Bronchial smooth muscle cell (primary cell): ENCODE measurements at places on chromosomes 1 and 21. TPM values are rescaled to one million over a fixed set of nuclear protein-coding genes. Genes with fewer than 3 reads are reported as not detected.

The TMEM52 gene
- total RNA-seq, result 0.32 TPM in 1 of 2 replicates, not detected in the other

The TMPRSS3 gene
- total RNA-seq, result not detected in 2 replicates

The DISP1 gene
- 4.7 and 6.2 TPM in 2 replicates for total RNA-seq

The KCNJ6 gene
- total RNA-seq, result under 0.01 TPM in 1 of 2 replicates, not detected in the other

The MYOC gene
- 0.52 and 1.3 TPM in 2 replicates for total RNA-seq

The TMEM51 gene
- total RNA-seq, result 2.8 and 4.1 TPM in 2 replicates

The REN gene
- total RNA-seq, result not detected in 2 replicates

The MMEL1 gene
- total RNA-seq, result 0.16 and 0.26 TPM in 2 replicates

The BRDT gene
- total RNA-seq, result not detected in 2 replicates

The DCST2 gene
- total RNA-seq, result 0.09 TPM in 1 of 2 replicates, not detected in the other

The CENPL gene
- 3.9 and 8.4 TPM in 2 replicates for total RNA-seq

The PHACTR4 gene
- total RNA-seq, result 3.9 and 4.9 TPM in 2 replicates

The IPO9 gene
- 18.6 and 20.3 TPM in 2 replicates for total RNA-seq

The TTLL7 gene
- 12.9 and 14.5 TPM in 2 replicates for total RNA-seq

The OR2AK2 gene
- not detected in 2 replicates for total RNA-seq
